ENCODE measurements at places on chromosomes 5 and 9.
A peak's percentile ranks its signal among the peaks of the same experiment; 100 is the strongest.

DNA sequence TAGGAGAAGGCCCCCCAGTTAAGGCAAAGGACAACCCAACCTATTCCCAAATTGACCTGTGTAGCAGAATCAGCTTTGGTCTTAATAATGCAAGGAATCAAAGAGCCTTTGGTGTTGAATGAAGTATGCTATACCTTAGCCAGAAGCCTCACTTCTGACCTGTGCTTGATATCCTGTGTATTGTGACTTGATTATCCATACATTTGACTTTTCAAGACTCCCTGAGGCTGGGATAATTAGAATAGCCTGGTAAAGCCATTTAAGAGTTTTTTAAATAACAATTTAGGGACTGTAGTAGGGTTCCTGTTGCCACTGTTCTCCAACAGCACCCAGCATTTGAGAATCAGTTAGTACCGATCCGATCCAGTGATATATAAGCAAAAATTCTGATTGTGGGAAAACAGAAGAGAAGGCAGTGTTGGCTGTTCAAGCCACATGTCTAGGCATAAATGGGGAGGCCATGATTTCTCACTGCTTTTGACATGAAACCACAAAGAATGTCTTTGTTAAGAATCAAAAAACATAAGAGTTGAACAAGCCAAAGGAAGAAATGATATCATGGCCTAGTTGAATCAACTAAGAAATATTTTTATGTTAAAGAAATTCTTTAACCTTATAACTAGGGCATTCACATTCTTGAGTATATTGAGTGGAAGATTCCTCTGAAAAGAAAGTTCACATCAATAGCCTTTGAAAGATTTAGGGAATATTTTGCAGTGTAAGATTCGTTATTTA, 98.9 kb downstream of the F2RL2 start:
- no peak for DNase-seq

GRCh38 chr9:27715651-27716050, 142.4 kb upstream of the C9orf72 start:
- DNase-seq: no peak

DNA sequence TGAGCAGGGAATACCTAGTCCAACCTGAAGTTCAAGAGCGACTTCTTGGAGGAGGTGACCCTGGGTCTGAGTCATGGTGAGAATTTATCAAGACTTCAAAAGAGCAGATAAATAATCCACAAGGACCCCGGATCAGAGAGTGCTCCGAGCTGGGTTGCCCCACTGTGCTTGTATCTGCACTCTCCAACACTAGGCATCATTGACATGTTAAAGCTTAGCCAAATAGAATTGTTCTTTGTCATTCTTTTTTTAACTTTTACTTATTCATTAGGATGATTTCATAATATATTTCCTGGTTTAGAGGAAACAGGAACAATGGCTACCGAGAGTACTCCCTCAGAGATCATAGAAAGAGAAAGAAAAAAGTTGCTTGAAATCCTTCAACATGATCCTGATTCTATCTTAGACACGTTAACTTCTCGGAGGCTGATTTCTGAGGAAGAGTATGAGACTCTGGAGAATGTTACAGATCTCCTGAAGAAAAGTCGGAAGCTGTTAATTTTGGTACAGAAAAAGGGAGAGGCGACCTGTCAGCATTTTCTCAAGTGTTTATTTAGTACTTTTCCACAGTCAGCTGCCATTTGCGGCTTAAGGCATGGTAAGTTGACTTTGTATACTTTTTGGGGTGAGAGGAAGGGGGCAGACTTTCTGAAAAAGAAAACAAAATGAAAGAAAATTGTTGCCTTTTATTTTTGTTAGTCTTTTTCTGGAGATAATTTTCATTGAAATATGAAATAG, at the start of gene CARD6:
Gene CARD6, plus strand, starts transcription at position 300 of the 738 bp plus-strand sequence. Its CDS starts 16 bp downstream, at position 316.
- DNase-seq: peak; percentile 32

- no peak for DNase-seq
Measured at GRCh38 chr9:90741036-90741435, 60.6 kb upstream of the SYK start.

- peak; percentile 87 for DNase-seq
Measured at GRCh38 chr9:76557674-76558225, 98.8 kb downstream of the GCNT1 start.

Data from ELR (cell line).